ENCODE measurements at places on chromosomes 4 and X.

DNA sequence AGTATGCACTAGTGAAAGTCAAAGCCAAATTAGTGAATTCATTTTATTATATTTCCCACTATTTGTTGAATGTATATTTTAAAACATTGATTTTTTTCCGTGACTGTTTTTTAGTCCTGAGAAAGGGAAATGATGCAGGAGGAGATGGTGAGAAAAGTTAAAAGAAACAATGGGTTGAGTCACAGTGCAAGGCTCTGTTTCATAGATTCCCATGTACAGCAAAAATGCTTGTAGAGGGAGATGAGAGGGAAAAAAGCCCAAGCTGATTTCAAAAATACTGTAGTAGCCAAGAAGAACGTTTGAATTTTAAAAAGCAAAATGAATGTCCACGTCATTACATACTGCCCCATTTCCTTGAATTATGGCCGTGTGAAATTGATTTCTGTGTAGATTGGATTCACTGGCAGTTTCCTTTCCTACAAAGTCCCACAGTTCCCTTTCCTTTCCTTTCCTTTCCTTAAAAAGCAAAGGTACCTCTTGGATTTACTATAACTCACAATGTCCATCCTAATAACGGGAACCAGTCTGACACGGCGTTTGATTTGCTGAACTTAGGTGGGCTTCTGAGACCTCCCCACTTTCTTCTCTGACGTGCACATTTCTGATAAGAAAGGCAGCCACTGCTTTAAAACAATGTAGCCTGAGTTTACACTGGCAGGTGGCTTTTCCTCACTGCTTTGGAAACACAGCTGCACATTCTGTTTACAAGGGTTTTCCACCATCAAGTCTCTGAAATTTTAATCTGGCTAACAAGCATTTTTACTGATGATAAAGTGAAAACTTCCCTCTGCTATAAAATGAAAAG is 63.7 kb downstream of the SPCS3 start:
- no peak for DNase-seq

DNA sequence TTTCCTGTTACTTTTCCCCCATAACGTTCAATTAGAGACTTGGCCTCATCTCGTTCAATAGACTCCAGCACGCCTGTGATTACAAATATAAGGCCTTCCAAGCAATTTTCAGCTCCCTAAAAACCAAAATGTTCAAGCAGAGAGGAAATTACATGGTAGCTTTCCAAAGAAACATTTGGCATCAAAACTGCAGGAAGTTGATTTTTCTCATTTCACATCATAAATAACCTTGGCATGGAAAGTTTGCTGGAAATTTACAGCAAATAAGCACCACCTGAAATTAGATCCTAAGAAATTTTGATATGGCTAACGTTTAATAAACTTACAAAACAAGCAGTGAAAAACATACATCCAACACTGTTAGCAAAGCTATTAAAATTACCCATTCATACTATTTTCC is 53.3 kb downstream of the RFC1 start:
- no peak for DNase-seq

DNA sequence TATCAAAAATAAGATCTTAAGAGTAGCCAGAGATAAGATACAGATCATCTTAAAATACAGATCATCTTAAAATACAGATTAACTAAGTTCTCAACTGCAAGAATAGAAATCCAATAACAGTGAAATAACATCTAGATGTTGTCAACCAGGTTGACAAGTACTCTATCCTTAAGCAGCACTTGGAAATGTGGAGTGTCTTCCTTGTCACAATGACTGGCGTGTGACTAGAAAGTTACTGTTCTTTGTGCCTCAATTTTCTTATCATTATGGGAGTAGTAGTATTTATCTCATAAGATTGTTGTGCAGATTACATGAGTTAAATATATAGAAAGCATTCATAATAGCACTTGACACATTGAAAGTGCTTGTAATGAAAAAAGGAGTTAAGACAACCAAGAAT is 25.8 kb upstream of the HPGDS start:
- DNase-seq = no peak

DNA sequence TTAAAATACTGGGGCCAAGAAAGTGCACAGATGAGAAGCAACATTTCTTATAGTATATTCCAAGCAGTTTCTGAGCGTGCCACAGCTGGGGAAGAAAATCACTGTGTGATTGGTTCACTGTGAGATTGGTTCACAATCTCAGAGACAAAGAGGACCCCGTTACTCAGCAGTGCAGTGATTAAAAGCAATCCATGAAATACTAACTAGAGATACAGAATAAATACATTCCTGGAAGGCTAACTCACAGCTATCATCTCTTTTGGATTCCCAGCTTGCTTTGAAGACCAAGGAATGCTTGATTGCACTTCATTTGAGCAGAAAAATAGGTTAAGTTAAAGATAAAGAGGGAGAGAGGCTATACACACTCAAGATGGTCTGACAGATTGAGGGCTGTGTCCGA is 132.1 kb upstream of the RAPGEF2 start:
- DNase-seq = no peak

DNA sequence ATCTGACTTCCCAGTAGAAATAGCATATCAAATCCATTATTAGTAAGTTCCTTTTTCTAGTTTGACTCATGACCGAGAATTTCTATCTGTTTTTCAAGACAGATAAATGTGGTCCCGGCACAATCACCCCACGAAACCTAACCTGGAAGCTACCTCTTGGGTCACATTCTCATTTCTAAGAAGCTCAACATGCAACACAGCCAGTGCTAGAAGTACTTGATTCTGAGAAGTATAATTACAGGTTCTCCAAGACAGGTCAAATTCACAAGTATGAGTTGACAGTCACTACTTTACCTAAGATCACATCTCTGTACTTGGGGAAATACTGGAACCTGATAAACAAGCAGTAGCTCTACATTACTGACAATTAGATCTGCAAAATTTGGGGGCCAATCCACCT is 54.0 kb upstream of the PLAC1 start:
- DNase-seq = no peak

GRCh38 chr4:19227701-19228100 is 1024.0 kb upstream of the SLIT2 start:
- no peak for DNase-seq

GRCh38 chr4:41323706-41324105 is 67.0 kb downstream of the UCHL1 start:
- DNase-seq = no peak

DNA sequence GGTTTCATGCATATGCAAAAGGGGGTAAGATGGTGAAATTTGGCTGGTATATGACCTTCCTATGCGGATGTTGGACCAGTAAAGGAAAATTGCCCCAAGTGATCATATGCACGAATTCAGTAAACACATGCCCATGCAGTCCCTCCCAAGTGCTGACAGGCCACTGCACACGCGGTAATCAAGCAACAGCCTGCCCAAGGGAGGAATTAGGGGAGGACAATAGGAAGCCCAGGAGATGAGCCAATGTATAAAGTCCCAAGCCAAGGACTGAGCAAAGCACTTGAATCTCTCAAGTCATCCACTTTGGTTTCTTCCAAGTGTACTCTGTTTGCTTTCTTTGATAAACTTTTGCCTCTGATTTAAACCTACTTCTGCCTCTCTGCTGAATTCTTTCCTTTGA is 21.1 kb downstream of the MAGEB16 start:
- DNase-seq = no peak

GRCh38 chrX:150879855-150880807 is 18.3 kb downstream of the CD99L2 start:
- no peak for DNase-seq

DNA sequence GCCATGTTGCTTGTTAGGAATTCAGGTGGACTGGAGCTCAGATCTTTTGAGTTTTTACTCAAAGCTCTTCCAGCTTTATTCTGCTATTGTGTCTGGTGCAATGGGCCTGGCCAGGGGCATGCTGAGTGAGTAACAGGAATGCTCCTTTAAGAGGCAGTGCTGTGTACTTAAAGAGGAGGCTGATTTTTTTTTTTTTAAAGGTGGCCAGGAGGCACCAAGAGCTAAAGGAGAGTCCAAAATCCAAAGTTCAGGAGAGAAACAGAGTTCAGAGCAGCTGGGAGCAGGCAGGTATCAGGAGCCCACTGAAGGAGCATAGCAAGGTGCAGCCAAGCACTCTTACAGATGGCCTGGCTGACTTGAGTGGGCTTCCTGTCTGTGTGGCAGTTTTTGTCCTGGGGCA is 178.7 kb downstream of the FMR1NB start:
- DNase-seq = no peak

- no peak for DNase-seq
These were observed 111.7 kb upstream of the RPS6KA3 start for GRCh38 chrX:20378233-20378920.

- DNase-seq = no peak
These were observed 119.5 kb upstream of the SCML1 start for GRCh38 chrX:17617806-17618205.

DNA sequence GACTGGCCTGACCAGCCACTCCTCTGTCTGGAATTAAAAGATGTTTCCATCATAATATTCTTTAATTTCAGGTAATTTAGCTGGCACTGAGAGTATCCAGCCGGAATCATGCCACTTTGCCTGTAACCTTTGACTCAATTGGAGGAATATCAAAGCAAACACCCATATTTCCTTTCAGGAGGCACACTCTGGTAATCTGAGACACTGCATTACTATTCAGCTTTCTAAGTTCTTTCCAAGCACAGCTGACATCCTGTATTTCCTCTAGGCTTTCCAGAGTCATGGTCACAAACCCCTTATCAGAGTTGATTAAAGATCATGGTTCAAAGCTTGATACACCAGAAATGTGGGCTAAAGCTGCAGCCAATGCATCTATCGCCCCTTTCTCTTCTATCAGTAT is 29.3 kb downstream of the INTS12 start:
- DNase-seq = no peak

- no peak for DNase-seq
These were observed 157.5 kb upstream of the SPIN4 start for GRCh38 chrX:63508668-63509067.

- no peak for DNase-seq
These were observed 19.5 kb downstream of the NSUN7 start for GRCh38 chr4:40769266-40769665.

DNA sequence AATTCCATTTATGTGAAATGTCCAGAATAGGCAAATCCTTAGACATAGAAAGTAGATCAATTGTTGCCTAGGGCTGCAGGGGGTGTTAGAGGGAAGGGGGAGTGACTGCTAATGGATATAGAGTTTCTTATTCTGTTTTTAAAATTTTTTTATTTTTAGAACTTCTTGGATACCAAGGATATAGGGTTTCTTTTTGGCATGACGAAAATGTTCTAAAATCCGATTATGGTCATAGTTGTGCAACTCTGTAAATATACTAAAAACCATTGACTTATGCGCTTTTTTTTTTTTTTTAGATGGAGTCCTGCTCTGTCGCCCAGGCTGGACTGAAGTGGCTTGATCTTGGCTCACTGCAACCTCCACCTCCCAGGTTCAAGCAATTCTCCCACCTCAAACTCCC is 125.2 kb upstream of the USP9X start:
- no peak for DNase-seq

DNA sequence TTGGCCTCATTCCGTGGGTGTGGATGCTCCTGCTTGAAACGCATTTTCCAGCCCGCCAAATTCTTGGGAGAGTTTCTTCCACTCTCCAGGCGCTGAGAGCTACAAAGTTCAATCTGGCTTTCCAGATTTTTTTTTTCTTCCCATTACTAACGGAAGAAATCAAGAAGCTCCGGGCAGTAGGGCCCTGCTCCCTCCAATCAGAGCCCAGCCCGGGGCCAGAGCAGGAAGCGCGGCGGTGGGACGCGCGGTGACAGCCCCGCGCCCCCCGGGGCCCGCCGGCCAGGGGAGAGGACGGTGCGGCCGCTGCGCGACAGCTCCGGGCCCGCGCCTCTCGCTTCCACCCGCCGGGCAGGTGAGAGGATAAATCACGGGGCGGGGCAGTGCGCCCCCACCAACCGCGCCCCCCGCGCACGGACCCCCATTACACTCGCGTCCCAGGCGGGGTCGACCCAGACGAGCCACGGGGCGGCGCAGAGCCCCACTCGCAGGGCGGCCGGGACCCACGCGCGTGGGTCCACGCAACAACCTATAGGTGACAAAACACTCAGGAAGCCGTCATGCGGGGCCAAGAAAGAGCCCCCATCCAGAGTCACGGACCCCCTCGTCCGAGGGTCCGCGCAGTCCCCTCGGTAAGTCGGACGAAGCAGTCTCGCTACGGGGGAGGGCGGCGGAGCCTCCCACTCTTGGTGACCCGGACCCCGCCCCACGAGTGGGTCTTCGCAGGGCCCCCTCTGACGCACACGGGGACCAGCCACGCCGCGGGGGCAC is 868 bp downstream of the AFAP1 start:
- peak; percentile 75 for DNase-seq

DNA sequence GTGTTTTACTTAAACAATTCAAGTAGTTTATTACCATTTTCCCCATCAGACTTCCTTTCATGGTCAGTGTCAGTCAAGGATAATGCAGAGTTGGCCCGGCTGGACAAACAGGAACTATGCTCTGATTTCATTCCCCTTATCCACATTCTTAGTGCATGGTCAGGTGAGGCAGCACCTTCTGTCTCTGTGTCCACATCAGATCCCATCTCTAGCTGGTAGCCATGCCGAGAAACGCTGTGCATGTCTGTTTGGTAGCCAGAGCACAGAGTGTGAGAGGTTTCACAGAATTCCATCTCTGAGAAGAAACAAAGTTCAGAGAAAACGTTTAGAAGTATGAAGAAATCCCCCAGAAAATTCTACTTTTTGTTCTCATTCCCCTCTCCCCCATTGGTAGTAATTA is 423.7 kb upstream of the TEX13C start:
- no peak for DNase-seq

GRCh38 chrX:108701633-108702032 is 34.7 kb downstream of the IRS4 start:
- DNase-seq = no peak

DNA sequence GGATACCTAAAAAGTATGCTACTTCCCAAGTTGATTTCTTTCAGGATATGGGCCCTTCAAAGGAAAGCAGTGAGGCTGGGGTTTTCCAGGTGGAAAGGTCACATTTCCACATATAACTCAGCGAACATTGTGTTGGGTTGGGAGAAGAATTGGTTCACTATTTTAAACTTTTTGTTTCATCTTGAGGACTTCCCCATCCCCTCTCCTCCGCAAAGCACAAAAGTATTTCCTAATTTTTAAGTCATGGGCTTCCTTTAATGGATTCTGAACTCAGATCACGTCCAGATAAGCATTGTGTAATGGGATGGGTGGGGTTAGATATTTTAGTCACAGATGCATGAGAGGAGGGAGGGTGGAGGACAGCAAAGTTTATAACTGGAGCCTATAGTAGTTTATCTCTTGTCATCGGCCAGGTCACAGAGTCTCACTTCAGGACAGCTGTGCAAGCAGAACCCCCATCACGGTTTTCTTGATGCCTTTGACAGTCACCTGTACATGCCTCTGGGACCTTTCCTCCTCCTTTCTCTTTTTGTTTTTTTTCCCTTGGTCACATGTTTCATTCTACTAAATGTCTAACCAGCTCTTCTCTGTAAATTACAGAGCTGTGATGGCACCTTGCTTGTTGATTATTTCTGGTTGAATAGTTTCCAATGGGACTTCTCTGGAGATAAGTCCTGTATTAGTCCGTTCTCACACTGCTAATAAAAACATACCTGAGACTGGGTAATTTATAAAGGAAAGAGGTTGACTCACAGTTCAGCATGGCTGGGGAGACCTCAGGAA is 115.4 kb downstream of the PTTG2 start:
- DNase-seq = no peak
